Aorta (tissue), 5 donors: ENCODE measurements at places on chromosomes 11 and 22. TPM values are rescaled to one million over a fixed set of nuclear protein-coding genes. Genes with fewer than 3 reads are reported as not detected.

GRCh38 chr22:47654922-47655491, 892.6 kb downstream of the TBC1D22A start:
- no peak overlapping the region for H3K4me3 ChIP-seq
- no peaks in the 10 kb centered on the region for H3K4me1 ChIP-seq
- no peak for DNase-seq
- H3K27ac ChIP-seq, result no peak overlapping the region

- no peak overlapping the region for H3K4me3 ChIP-seq
- no peaks in the 10 kb centered on the region for H3K4me1 ChIP-seq
- no peak for DNase-seq
- no peaks in the 10 kb centered on the region for H3K27me3 ChIP-seq
- no peaks in the 10 kb centered on the region for H3K36me3 ChIP-seq
- no peak overlapping the region for H3K27ac ChIP-seq
These were observed 50.3 kb downstream of the FAM76B start for GRCh38 chr11:95739108-95739938.

- no peak overlapping the region for H3K4me3 ChIP-seq
- H3K4me1 ChIP-seq, result no peaks in the 10 kb centered on the region
These were observed 39.3 kb upstream of the ZC3H12C start for GRCh38 chr11:110053848-110054414.

GRCh38 chr11:90220391-90220790, 2.5 kb downstream of the CHORDC1 start:
- no peaks in the 10 kb centered on the region for H3K27me3 ChIP-seq
- H3K4me1 ChIP-seq, result peaks cover 9% of the 10 kb centered on the region
- H3K27ac ChIP-seq, result no peak overlapping the region
- H3K36me3 ChIP-seq, result no peaks in the 10 kb centered on the region

- no peaks in the 10 kb centered on the region for H3K4me1 ChIP-seq
- no peaks in the 10 kb centered on the region for H3K27me3 ChIP-seq
- H3K4me3 ChIP-seq, result no peak overlapping the region
- no peak overlapping the region for H3K27ac ChIP-seq
- H3K36me3 ChIP-seq, result no peaks in the 10 kb centered on the region
These were observed 267.6 kb upstream of the B3GAT1 start for GRCh38 chr11:134679592-134679991.

DNA sequence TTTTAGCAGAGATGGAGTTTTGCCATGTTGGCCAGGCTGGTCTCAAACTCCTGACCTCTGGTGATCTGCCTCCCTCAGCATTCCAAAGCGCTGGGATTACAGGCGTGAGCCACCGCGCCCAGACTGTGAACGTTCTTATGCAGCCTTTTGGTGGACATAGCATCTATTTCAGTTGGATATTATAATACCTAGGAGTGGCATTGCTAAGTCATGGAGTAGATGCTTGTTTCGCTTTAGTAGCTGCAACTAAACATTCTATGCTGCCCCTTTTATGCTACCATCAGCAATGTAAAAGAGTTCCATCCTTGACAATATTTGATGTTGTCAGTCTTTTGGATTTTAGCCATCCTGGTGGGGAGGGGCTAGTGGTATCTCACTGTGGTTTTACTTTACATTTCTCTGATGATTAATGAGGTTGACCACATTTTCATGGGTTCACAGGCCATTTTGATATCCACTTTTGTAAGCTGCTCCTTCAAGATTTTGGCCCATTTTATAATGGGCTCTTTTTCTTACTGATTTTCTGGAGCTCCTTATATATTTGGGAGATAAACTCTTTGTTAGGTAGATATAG, 16.5 kb upstream of the APOBEC3A start:
- H3K36me3 ChIP-seq, result no peaks in the 10 kb centered on the region
- H3K4me1 ChIP-seq, result no peaks in the 10 kb centered on the region
- no peaks in the 10 kb centered on the region for H3K27me3 ChIP-seq

DNA sequence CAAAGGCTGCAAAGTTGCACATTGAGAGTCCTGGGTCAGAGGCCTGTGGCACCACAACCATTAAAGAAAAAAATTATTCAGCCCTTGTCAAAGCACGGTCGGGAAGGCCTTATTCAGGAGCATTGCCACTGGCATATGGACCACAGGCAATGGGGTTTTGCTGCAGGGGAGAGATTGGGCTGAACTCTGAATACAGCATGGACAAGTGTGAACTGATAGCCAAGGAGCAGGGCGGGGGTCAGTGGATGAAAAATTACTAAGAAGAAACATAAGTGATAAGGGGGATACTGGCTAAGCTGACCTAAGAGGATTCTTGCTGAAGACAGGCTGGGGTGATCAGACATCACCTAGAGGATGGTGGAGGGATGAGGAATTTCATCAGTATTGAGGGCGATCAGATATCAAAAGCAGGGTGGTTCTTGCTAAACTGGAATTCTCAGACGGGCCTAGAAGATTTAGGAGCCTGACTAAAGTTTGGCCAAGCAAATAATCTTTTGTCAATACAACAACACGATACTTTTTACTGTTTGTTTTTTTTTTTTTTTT, 3.3 kb upstream of the DGCR8 start:
- no peaks in the 10 kb centered on the region for H3K36me3 ChIP-seq
- H3K27ac ChIP-seq, result no peak overlapping the region
- H3K27me3 ChIP-seq, result no peaks in the 10 kb centered on the region
- DNase-seq, result peak; percentile 9

DNA sequence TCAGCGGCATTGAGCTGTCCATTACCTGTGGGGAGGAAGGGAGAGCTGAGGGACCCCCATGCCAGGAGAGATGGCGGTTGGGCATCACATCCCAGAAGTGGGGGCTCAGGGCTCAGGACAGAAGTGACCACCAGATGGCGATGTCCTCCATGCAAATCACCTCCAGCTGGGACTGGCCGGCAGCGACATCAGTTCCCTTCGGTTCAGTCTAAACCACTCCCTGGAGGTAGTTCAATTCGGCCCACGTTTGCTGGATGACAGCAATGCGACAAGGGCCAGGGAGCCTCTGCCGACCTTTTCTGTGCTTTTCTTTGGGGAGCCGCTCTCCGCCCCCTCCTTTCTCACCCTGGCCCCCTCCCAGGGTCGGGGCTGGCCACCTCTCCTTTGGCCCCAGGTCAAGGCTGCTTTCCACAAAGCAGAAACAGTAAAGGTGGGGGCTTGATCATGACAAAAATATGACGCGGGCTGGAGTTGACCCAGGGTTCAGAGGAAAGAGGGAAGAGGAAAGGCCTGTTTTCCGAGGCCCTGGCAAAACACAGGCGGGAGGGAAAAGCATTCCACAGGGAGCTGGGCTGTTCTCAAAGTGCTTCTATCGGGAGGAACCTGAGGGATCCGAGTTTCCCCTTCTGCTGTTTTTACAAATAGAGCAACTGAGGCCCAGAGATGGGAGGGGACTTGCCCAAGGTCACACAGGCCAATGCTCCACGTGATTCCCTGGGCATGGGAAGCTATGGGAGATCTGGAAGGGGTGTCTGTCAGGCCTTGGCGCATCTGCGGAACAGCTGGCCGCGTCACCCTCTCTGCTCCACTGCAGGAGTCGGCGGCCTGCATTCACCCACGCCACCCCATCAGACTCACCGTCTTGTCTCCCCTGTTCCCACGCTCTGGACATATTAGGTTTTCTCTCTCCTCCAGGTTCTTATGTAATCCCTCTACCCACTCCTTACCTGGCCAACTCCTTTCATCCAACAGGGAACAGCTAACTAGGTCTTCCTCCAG, 54.7 kb downstream of the FBXO7 start:
- H3K4me1 ChIP-seq, result no peaks in the 10 kb centered on the region
- no peak overlapping the region for H3K4me3 ChIP-seq
- peak; percentile 89 for DNase-seq

GRCh38 chr11:131712897-131713296, 342.5 kb downstream of the NTM start:
- H3K36me3 ChIP-seq, result no peaks in the 10 kb centered on the region
- H3K4me1 ChIP-seq, result no peaks in the 10 kb centered on the region
- H3K4me3 ChIP-seq, result no peak overlapping the region
- H3K27me3 ChIP-seq, result no peaks in the 10 kb centered on the region
- DNase-seq, result no peak
- H3K27ac ChIP-seq, result no peak overlapping the region

- no peaks in the 10 kb centered on the region for H3K4me1 ChIP-seq
- no peak for DNase-seq
- H3K27ac ChIP-seq, result no peak overlapping the region
- no peaks in the 10 kb centered on the region for H3K27me3 ChIP-seq
- no peaks in the 10 kb centered on the region for H3K36me3 ChIP-seq
These were observed 659.4 kb downstream of the METTL15 start for GRCh38 chr11:28767574-28767973.

DNA sequence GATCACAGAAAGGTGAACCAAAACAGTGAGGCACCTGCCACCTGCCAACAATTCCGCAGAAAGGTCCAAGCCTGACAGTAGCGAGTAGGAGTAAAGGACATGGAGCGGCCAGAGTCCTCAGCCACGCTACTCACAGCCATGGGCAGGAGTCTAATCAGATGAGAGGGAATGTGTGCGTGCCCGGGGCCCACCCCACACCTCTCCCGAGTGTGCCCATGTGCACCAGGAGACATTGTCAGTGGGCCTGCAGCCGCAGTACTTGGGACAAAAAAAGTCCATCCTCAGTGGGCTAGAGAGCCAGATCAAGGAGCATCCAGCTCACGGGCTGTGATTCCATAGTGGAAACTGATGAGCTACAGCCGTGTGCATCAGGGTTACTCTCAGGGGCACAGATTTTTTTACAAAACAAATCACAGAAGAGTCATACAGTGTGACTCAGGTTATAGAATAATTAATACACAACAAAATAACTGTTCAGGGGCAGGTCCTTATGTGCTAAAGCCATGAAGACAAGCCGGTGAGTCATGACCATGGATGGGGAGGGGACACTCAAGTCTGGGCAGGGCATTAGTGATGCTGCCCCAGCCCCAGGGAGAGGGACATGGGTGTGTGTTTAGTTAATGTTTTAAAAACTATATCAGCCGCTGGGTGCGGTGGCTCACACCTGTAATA, 12.0 kb downstream of the SART1 start:
- no peak overlapping the region for H3K27ac ChIP-seq
- H3K36me3 ChIP-seq, result peaks cover 3% of the 10 kb centered on the region
- H3K4me1 ChIP-seq, result no peaks in the 10 kb centered on the region
- no peaks in the 10 kb centered on the region for H3K27me3 ChIP-seq
- no peak overlapping the region for H3K4me3 ChIP-seq

GRCh38 chr11:111602865-111603610, 789 bp downstream of the SIK2 start:
- no peaks in the 10 kb centered on the region for H3K36me3 ChIP-seq
- H3K27ac ChIP-seq, result peak overlapping the region; percentile 56
- peak; percentile 64 for DNase-seq
- no peaks in the 10 kb centered on the region for H3K27me3 ChIP-seq
- H3K4me3 ChIP-seq, result peak overlapping the region; percentile 77

- H3K4me3 ChIP-seq, result no peak overlapping the region
- DNase-seq, result peak; percentile 21
- no peak overlapping the region for H3K27ac ChIP-seq
- no peaks in the 10 kb centered on the region for H3K27me3 ChIP-seq
These were observed 90.8 kb upstream of the KCNQ1OT1 start for GRCh38 chr11:2790568-2790921.

DNA sequence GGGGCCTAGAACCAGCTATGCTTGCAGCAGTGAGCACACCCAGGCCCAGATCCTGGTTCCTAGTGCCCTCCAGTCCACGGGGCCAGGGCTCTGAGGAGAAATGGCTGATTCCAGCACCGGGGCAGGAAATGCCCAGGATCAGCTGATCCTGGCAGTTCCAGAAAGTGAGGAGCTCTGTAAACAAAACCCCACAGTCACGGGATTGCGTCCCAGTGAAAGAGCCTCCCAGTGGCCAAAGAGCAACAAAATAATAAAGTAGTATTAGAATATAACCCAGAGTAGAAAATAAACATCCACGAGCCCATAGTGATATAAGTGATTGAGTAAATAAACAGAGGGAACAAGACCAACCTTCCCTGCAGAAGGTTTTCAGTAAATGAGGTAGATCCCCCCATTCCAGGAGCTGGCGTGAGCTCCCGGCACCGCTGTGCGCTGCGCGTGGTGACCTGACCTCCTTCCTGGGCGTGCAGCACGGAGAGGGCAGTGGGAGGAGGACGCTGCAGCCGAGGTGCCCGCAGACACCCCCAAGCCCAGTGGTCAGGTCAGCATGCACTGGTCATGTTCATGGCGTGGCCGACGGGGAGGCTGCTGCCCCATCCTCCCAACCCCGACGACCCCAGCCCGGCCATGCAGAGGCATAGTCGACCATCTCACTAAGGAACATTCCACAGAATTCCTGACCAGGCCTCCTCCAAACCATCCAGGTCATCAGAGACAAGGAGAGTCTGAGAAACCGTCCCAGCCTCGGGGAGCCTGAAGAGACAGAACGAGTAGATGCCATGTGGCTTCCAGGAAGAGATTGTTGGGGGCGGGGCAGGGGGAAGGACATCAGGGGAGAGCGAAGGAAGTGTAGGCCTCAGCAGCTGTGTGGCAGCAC, 19.8 kb downstream of the PTDSS2 start:
- H3K27ac ChIP-seq, result no peak overlapping the region
- no peaks in the 10 kb centered on the region for H3K27me3 ChIP-seq
- H3K4me1 ChIP-seq, result no peaks in the 10 kb centered on the region
- DNase-seq, result no peak
- H3K36me3 ChIP-seq, result no peaks in the 10 kb centered on the region
- no peak overlapping the region for H3K4me3 ChIP-seq

GRCh38 chr11:15471048-15471894, 356.5 kb downstream of the INSC start:
- no peaks in the 10 kb centered on the region for H3K4me1 ChIP-seq
- H3K27ac ChIP-seq, result no peak overlapping the region
- H3K4me3 ChIP-seq, result no peak overlapping the region
- H3K36me3 ChIP-seq, result no peaks in the 10 kb centered on the region
- H3K27me3 ChIP-seq, result no peaks in the 10 kb centered on the region
- no peak for DNase-seq

DNA sequence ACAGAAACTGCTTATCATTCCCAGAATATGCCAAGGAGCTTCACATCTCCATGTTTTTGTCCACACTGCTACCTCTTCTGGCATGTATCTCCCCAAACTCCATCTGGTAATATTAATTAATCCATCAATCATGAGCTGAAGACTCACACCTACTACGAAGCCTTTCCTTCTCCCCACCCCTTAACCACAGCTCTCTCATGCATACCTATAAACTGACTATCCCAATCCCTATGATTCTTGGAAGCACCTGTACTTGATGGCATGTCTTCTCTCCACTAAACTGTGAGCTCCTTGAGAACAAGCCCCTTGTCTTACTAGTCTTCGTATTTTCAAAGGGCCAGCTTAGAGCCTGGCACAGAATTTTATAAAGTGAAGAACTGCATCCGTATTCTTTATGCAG, 47.3 kb downstream of the RELT start:
- no peaks in the 10 kb centered on the region for H3K27me3 ChIP-seq
- no peak overlapping the region for H3K4me3 ChIP-seq
- no peak overlapping the region for H3K27ac ChIP-seq

The MYRF gene
- 0.23 TPM for total RNA-seq

The TPBGL gene
- 0.36 TPM for total RNA-seq

The SCGB1A1 gene
- not detected for total RNA-seq

The SLC22A25 gene
- total RNA-seq, result not detected

The PDGFB gene
- total RNA-seq, result 6.7 TPM

The OR2AG1 gene
- not detected for total RNA-seq

The THRSP gene
- total RNA-seq, result 2.7 TPM

The WNT11 gene
- 7.4 TPM for total RNA-seq

The CNGA4 gene
- total RNA-seq, result 0.33 TPM

The BLID gene
- total RNA-seq, result 9.7 TPM

The TMEM132A gene
- total RNA-seq, result 8.9 TPM
